PC-9 (cell line): ENCODE measurements at places on chromosomes 5 and 9.
A peak's percentile ranks its signal among the peaks of the same experiment; 100 is the strongest.

DNA sequence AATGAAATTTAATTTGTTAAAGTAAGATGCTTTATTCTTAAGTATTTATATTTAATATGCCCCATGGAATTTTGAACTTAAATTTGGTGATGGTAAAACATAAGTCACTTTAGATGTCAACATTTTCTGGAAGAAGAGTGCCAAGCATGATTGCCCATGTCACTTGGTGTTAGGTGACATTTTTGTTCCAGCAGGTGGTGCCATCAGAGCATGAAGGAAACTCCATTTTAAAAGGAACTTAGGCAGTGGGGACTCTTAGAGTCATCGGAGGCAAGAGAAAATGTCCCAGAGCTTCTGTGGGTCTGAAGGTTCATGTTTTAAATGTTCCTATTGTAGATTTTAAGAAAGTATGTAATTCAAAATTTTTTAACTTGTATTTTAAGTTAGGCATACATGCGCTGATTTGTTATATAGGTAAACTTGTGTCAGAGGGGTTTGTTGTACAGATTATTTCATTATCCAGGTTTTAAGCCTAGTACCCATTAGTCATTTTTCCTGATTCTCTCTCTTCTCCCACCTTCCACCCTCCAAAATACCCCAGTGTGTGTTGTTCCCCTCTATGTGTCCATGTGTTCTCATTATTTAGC, 789.3 kb downstream of the SEMA5A start:
- no peak overlapping the region for H3K4me3 ChIP-seq
- no peaks in the 10 kb centered on the region for H3K4me1 ChIP-seq
- peak; percentile 43 for DNase-seq
- no peaks in the 10 kb centered on the region for H3K36me3 ChIP-seq

- DNase-seq = no peak
- H3K27ac ChIP-seq = no peak overlapping the region
- no peaks in the 10 kb centered on the region for H3K27me3 ChIP-seq
- H3K36me3 ChIP-seq = no peaks in the 10 kb centered on the region
Observed at GRCh38 chr5:16540421-16540820, 74.8 kb upstream of the ZNF622 start.

GRCh38 chr9:117160254-117160653, 254.6 kb downstream of the ASTN2 start:
- H3K27me3 ChIP-seq = 0 out of 2 replicates have a peak, but pooled peaks cover 3% of the 10 kb centered on the region
- no peak overlapping the region for H3K4me3 ChIP-seq
- no peaks in the 10 kb centered on the region for H3K4me1 ChIP-seq
- H3K36me3 ChIP-seq = no peaks in the 10 kb centered on the region
- no peak for DNase-seq

DNA sequence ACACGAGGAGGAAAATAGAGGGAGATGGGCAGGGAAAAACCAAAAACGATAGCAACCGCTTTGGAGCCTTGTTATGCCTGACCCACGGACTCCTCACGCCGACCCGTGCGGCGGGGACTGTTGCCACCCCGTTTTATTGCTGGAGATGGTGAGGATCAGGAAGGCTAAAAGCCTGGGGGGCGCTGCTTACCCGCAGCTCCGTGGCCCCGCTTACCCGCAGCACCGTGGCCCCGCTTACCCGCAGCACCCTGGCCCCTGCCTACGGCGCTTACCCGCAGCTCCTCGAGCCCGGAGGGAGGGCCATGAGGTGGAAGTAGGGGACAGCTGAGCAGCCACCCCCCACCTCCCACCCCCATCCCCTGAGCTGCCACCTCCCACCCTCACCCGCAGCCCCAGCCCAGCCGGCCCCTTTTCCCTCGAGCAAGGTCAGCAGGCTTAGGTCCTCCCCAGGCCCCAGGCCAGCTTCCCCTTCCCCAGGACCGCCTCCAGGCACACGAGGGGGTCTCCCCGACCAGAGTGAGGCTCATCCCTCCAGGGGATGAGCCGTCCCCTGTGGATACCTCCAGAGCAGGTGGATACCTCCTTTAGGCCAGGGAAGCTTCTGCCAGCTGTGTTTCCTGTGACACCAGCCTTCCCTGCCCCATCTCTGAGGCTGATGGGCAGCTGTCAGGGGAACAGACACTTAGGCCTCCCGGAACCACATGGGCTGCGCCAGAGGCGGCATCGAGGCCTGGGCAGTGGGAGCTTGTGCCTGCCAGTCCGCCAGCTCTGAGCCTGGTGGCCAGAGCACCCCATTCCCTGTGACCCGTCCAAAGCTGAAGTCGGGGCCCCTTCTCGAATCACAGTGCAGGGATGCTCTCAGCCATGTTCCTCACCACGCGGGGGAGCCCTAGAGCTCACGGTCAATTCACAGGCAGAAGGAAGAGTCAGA, 92.3 kb downstream of the LMX1B start:
- H3K27me3 ChIP-seq = peaks cover 18% of the 10 kb centered on the region; the same call in 1 of the 2 replicates
- H3K4me3 ChIP-seq = no peak overlapping the region
- H3K4me1 ChIP-seq = peaks cover 17% of the 10 kb centered on the region
- H3K27ac ChIP-seq = no peak overlapping the region
- H3K36me3 ChIP-seq = no peaks in the 10 kb centered on the region

DNA sequence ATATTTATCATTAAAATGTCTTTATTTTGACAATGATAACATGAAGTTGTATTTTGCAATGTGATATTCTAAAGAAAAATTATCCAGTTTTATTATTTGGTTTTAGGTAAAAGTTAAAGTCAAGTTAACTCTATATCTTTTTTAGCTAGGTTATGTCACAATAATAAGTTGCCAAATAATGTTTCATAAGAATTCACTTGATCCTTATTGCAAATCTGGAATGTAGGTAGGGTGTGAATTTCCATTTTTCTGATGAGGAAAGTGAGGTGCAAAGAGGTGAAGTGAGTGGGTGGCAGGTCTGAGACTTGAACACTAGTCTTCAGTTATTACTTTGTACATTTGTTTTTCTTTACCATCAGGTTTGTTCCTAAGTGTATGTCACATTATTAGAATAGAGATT, 21.5 kb downstream of the SPINK5 start:
- no peak overlapping the region for H3K27ac ChIP-seq
- no peak overlapping the region for H3K4me3 ChIP-seq
- H3K36me3 ChIP-seq = no peaks in the 10 kb centered on the region
- DNase-seq = no peak

DNA sequence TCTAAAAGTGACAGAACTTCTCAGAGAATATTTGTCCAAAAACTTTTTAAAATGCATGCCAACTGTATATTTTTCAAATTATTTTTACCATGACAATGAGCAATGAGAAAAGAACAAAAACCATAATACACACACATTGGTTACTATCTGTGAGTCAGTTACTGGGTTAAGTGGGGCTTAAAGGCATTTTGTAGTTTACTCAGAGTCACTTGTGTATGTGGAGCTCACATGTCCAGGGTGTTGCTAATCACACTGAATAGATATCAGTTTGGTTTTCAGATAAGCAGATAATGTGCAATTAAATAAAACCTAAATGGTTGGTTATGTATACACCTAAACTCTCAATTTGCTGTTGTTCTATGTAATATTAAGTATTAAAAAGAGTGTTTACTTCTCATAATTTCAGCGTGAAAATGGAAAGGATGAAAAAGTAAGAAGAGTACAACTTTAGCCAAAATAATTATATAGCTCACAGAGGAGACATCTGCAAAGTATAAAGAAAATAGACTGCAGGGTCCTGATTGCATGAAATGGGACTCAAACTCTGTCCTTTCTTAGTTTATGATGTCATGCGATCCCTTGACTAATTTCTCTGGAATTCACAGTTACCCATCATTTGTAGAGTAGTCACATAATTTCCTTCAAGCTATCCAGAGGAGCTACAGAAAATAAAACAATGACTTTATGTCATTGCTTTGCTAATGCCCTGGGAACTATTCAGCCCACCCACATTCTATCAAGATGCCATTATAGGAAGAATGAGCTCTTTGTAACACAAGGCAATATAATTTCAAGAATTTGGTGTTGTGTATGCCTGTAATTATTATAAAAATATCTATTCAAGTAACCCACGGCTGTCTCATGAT, 388.0 kb upstream of the ZNF608 start:
- H3K27ac ChIP-seq = no peak overlapping the region
- DNase-seq = no peak
- no peaks in the 10 kb centered on the region for H3K36me3 ChIP-seq
- H3K4me3 ChIP-seq = no peak overlapping the region

DNA sequence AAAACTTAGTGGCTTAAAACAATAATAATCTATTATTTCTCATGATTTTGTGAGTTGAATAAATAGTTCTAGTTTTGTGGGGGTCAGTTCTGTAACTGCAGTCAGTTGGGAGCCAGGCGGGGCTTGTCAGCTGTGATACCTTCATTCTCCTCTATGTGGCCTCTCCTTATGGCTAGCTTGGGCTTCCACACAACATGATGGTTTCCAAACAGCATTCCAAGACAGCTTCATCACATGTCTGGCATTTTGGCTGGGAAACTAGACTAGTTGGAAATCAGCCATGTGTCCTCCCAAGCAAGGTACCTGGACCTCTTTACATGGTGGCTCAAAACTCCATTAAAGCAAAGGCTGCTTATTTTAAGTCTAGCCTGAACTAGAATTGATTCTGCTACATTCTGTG, 61.4 kb upstream of the RANBP3L start:
- H3K4me1 ChIP-seq = no peaks in the 10 kb centered on the region
- no peaks in the 10 kb centered on the region for H3K36me3 ChIP-seq
- no peaks in the 10 kb centered on the region for H3K27me3 ChIP-seq

GRCh38 chr5:140595538-140596300, 31.1 kb downstream of the SLC35A4 start:
- H3K27ac ChIP-seq = no peak overlapping the region
- no peaks in the 10 kb centered on the region for H3K27me3 ChIP-seq
- DNase-seq = peak; percentile 44
- H3K4me3 ChIP-seq = no peak overlapping the region
- no peaks in the 10 kb centered on the region for H3K4me1 ChIP-seq

GRCh38 chr5:20486826-20487225, 498.8 kb upstream of the CDH18 start:
- no peak for DNase-seq
- no peak overlapping the region for H3K27ac ChIP-seq
- no peaks in the 10 kb centered on the region for H3K27me3 ChIP-seq
- no peak overlapping the region for H3K4me3 ChIP-seq

DNA sequence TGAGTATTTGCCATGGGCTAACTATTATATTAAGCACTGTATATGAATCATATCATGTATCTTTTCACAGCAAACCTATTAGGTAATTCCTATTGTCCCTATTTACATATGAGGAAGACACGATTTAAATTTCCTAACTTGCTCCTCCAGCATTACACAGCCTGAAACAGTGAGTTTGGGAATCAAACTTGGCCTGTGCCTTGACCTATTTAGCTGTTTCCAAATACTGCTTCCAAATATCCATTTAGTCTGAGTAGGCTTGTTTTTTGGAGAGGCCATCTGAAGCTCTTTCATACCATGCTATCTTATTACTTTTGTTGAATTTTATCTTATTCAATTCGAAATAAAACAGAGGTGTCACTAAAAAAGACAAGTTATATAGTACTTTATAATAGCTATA, 447.3 kb upstream of the MPDZ start:
- 0 out of 2 replicates have a peak, but pooled peaks cover 5% of the 10 kb centered on the region for H3K4me1 ChIP-seq
- no peaks in the 10 kb centered on the region for H3K27me3 ChIP-seq
- H3K36me3 ChIP-seq = no peaks in the 10 kb centered on the region
- no peak overlapping the region for H3K27ac ChIP-seq

GRCh38 chr5:148932355-148932935, 106.0 kb downstream of the ADRB2 start:
- no peak overlapping the region for H3K27ac ChIP-seq
- H3K4me1 ChIP-seq = no peaks in the 10 kb centered on the region; the same call in 1 of the 2 replicates
- DNase-seq = no peak
- H3K4me3 ChIP-seq = no peak overlapping the region

DNA sequence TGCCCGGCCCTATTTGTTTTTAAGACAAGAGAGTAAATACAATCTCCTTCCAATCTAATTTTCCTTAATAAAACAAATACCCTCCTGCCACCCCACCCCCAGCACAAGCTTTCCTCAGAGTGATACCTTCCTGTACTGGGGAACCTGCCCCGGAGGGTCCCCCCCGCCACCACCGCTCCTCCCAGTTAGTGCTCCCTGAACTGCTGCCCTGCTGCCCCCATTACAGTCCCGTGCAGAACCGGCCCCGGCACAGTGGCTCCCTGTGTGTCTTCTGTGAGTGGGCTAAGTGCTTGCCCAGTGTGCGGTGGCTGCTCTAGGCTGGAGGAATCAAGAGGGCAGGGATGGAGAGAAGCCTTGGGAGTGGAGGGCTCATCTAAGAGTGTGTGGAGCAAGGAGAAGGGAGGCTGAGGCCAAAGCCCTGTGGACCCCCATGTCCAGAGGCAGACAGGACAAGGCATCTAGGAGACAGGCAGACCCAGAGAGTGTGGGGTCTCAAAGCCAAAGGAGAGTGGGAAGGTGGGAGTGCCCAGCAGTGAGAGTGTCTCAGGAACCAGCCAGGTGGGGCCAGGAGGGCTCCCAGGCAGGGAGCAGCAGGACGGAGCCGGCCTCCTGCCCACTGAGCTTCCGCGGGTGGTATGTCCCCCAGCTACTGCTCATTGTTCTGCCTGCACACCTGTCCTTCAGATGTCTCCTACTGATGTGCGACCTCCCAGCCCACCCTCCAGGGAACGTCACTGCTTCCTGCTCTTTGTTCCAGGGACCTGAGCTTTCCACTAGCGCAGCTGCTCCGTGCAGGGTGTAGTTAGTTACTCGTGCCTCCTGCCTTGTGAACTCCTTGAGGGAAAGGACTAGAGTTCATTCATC, 129.0 kb downstream of the DAB2IP start:
- H3K4me1 ChIP-seq = no peaks in the 10 kb centered on the region
- no peak overlapping the region for H3K27ac ChIP-seq
- no peak overlapping the region for H3K4me3 ChIP-seq
- no peak for DNase-seq

GRCh38 chr9:109166771-109167601, at the start of gene FRRS1L:
FRRS1L (minus strand) TSS chr9:109167249; CDS start chr9:109167138, 111 bp downstream.
- H3K27ac ChIP-seq = no peak within 1 kb of the TSS
- no peaks in the 10 kb centered on the region for H3K4me1 ChIP-seq
- H3K36me3 ChIP-seq = no peaks in the 10 kb centered on the region
- no peak for DNase-seq

- H3K27me3 ChIP-seq = no peaks in the 10 kb centered on the region
- H3K4me1 ChIP-seq = no peaks in the 10 kb centered on the region
- H3K4me3 ChIP-seq = no peak overlapping the region
Observed at GRCh38 chr9:131492070-131492469, 10.6 kb upstream of the POMT1 start.

GRCh38 chr5:167721926-167722440, 569.5 kb upstream of the WWC1 start:
- no peak for DNase-seq
- H3K27ac ChIP-seq = no peak overlapping the region
- H3K27me3 ChIP-seq = no peaks in the 10 kb centered on the region
- no peak overlapping the region for H3K4me3 ChIP-seq

DNA sequence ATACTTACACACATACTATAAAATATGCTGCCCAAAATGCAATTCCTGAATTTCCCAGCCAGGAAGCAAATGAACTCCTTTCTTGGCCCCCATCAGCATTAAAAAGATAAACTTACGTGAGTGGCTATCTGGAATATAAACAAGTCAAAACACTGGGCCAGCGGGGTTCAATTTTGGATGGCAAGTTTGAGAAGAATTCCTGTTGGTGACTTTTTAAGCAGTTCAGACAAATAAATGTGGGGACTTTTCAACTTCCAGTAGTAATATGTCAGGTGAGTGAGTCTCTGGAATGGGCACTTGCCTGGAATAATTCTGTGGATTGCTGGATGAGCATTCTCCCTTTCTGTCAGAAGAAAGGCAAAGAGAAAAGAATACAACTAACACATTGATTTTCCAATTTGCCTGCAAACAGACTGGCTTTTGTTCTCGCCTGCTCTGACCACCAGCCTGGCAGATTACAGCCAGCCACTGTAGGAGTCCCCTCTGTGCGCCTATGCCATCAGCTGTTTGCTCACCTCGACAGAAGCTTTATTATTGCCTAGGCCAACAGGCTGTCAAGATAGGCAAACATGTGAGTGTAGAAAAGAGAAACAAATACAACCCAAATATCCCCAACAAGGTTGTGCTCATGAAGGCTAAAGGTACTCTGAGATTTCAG, 78.6 kb downstream of the MRPS27 start:
- peaks cover 2% of the 10 kb centered on the region; the same call in 1 of the 2 replicates for H3K4me1 ChIP-seq
- H3K36me3 ChIP-seq = peaks cover 13% of the 10 kb centered on the region; the same call in 1 of the 2 replicates
- H3K27ac ChIP-seq = no peak overlapping the region
- H3K4me3 ChIP-seq = no peak overlapping the region
